Activated CD4-positive, CD25-positive, alpha-beta regulatory T cell treated with anti-CD3 and anti-CD28 coated beads, Interleukin-2, amount 50 U/mL, for 16 hours (primary cell): ENCODE measurements at places on chromosomes 3 and 15.

DNA sequence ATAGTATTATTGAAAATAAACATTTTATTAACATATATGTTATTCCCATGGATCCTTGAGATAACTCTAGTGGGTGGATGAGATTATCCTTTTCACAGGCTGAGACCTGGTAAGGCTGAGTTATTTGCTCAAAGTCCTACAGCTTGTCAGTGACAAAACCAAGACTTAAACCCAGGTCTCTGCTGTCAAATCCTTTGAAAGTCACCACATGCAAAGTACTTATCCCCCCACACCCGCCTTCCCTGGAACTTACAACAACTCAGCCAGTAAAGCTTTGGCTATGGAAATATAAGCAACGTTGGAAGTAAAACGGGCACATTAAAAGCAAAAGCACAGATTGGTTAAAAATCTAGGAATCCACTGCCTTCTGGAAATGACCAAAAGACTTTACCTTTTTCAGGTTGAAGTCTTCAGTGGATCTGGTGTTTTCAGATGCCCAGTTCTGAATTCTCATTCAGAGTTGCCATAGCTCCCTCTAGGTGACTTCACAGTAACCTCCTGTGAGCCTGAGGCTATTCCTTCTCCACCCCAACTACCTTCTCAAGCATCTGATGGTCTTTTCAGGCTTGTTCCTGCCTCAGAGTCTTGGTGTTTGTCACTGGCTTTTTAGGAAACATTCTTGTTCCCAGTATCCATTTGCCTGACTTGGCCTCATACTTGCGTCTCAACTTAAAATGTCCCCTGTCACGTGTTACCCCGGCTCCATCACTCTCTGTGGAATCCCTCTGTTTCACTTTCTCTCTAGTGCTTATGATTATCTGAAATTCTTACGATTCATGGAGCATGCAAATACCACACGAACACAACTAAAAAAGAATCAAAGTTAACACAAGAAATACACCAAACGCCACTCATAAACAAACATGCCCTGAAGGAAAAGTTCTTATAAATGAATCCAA lies 131.2 kb downstream of the MAGI1 start:
- no peak for DNase-seq

GRCh38 chr15:101042320-101042719 lies 123.2 kb downstream of the LRRK1 start:
- DNase-seq, result no peak

- no peak for DNase-seq
These were observed at the start of gene LARP6 for GRCh38 chr15:70853973-70854665. Gene LARP6, minus strand, starts transcription at chr15:70854157. Its CDS starts 69 bp downstream, at chr15:70854088.

- DNase-seq, result no peak
These were observed 101.1 kb downstream of the RYR3 start for GRCh38 chr15:33411596-33412540.

DNA sequence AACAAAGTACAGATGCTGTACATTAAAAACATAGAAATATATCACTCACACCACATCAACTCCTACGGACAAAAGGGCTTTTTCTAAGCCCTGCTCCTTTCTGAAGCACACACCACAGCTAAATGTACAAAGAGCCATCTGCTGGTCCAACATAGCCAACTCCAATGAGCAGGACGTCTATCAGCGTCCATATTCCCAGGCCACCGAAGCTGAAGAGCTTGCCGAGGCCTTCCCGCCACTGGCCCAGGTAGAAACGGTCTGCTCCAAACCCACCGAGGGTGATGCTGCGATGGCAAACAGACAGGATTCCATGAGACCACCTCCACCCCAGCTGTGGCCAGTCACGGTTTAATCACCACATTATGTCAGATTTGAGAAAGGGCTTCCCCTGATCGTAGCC lies 9.8 kb downstream of the TM2D3 start:
- no peak for DNase-seq

- DNase-seq, result no peak
These were observed 353.1 kb upstream of the ALCAM start for GRCh38 chr3:105013657-105014056.

GRCh38 chr15:38084289-38084688 lies 149.8 kb downstream of the TMCO5A start:
- DNase-seq, result no peak

DNA sequence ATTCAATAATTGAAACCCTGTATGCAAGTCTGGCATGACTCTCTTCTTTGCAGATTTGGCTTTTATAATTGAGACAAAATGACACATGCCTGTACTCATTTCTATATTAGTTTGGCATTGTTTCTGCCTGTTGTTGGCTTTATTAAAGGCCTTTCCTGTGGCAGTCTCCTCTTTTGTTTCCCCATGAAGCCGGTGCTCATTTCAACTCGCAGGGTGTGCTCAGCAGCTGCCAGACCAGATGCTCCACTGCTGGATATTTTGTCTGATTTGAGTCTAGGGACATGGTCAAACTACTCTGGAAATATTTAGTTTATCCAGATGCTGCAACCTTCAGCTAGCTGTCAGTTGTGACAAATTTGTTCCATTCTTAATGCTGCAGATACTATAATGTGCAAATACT lies 445.3 kb downstream of the NAALADL2 start:
- no peak for DNase-seq

DNA sequence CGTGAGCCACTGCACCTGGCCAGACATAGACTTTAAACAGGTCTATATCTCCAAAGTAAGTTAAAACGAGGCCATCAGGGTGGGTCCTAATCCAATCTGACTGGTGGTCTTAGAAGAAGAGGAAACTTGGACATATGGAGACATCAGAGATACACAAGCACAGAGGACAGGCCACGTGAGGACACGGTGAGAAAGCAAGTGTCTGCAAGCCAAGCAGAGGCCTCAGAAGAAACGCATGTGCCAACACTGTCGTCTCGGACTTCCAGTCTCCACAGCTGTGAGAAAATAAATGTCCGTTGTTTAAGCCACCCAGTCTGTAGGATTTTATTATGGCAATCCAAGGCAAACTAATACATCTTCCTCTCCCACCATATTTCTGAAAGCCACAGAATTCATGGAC lies 43.9 kb downstream of the MRPL46 start:
- DNase-seq, result no peak

DNA sequence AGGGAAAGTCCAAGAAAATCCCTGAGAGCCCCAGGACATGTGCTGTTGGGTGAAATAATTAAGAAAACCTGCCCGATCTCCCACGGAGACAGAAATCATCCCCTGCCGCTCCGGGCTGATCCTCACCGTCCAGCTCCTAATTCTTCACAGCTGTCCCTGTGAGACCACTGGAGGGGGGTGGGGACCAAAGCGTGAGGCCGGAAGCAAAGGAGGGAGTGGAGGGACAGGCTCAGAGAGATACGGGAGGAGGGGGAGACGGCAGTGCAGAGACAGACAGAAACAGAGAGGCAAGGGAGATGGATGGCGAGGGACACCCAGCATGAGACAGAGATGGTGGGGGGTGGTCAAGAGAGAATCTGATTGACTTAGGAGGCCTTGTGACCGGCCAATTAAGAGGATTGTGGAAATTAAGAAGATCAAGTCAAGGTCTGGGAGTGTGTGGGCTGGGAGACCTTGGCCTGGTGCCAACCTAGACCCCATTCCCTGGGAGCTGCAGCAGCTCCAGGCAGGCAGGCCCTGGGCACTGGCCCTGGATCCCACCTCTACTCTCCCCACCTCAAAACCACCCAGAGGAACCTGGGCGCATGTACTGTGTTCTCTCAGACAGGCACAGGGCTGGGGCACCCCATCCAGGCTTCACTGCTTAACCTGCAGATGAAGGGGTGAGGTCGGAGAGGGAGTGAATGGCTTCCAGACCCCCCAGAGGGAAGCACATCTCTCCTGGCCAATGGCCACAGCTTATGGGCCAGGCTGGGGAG lies 113.2 kb upstream of the ALDH1A3 start:
- no peak for DNase-seq

DNA sequence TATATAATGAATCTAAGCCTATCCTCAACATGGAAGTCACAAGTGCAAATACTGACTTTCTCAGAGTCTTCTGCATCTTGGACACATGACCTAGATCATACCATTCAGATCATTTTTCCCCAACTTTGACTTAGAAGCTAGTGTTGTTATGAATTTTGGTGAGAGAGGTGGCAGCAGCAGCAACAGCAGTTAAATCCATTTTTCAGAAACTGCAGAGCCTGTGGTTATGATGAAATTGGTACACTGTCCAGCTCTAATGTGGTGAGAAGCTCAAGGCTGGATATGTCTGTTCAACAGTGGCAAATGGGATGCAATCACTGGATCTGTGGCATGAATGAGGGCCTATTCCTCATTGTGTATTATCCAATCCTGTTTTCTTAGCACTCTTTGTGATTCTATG lies 290.1 kb upstream of the SATB1 start:
- no peak for DNase-seq

DNA sequence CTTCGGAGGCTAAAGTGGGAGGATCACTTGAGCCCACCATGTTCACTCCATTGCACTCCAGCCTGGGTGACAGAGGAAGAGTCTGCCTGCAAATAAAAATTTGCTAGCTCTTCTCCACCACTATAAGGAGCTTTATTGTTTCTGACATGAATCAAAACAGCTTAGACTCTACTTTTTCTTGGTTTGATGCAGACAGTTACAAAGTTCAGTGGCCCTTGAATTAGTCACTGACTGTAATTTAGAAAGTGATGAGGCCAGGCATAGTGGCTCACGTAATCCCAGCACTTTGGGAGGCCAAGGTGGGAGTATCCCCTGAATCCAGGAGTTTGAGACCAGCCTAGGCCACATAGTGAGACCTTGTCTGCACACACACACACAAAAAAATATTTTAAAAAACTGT lies 172.4 kb upstream of the CGNL1 start:
- DNase-seq, result no peak

- DNase-seq, result no peak
These were observed 22.5 kb downstream of the LRRC28 start for GRCh38 chr15:99273801-99274200.

GRCh38 chr15:73965094-73965757 lies 26.9 kb downstream of the STOML1 start:
- DNase-seq, result no peak

DNA sequence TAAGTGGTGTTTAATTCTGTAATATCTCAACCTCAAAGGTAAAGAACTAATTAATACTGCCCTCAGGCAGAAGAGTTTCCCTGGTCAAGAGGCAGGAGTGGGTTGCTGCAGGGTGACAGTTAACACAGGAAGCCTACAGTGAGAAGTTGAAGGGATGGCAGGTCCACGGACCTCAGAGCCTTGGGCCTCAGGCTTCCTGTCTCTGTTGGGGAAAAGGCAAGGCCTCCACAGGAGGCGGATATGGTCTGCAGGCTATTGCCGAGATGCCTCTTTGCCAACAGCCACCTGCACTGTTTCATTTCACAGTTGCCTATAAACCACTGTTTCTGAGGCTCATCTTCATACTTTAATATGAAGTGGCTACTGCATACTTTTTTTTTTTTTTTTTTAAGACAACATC lies 33.3 kb upstream of the RPN1 start:
- DNase-seq, result no peak

- no peak for DNase-seq
These were observed 208.4 kb upstream of the ZPLD1 start for GRCh38 chr3:102226463-102226862.

DNA sequence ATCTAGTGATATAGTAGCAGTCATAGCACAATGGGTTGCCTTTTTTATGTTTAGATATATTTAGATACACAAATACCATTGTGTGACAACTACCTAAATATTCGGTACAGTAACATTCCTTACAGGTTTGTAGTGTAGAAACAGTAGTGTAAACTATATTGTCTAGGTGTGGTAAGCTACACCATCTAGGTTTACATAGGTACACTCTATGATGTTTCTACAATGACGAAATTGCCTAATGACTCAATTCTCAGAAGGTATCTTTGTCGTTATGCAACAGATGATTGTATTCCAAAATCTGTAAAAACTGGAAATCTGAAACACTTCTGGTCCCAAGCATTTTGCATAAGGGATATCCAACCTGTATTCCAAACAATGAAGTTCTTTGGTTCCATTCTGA lies 24.3 kb downstream of the PLOD2 start:
- no peak for DNase-seq

- DNase-seq, result no peak
These were observed 183.2 kb upstream of the NR2E3 start for GRCh38 chr15:71627188-71627587.

DNA sequence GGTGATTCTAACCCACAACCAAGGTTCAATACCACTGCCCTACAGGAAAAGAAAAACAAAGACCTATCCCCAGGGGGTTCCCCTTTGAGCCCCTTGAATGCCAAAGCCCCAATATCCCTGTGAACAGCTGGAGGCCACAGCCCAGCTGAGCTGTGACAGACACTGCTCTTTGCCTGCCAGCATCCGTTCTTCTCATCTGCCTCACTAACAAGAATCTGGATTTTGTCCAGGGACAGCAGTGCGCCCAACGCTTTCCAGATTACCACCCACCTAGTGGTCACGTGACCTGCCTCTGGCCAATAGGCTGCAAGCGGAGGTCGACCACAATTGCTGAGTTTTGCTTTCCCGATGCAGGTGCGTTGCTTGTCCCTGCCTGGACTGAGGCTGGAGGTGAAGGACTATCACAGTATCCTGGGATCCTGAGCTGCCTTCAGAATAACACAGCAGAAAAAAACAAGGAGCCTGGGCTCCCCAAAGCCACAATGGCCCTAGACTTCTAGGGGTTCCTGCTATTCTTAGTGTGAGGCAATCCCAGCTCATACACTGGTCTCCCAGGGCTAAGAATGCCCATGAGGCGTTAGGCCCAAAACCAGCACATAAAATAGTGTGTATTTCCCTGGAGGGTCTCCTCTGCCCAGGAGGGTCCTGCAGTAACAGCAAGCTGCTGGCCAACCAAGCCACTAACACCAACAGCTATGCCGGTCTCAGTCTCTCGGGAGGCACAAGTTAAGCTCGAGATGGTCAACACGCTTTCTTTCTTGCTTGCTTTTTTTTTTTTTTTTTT lies 13.8 kb downstream of the BDH1 start:
- no peak for DNase-seq

DNA sequence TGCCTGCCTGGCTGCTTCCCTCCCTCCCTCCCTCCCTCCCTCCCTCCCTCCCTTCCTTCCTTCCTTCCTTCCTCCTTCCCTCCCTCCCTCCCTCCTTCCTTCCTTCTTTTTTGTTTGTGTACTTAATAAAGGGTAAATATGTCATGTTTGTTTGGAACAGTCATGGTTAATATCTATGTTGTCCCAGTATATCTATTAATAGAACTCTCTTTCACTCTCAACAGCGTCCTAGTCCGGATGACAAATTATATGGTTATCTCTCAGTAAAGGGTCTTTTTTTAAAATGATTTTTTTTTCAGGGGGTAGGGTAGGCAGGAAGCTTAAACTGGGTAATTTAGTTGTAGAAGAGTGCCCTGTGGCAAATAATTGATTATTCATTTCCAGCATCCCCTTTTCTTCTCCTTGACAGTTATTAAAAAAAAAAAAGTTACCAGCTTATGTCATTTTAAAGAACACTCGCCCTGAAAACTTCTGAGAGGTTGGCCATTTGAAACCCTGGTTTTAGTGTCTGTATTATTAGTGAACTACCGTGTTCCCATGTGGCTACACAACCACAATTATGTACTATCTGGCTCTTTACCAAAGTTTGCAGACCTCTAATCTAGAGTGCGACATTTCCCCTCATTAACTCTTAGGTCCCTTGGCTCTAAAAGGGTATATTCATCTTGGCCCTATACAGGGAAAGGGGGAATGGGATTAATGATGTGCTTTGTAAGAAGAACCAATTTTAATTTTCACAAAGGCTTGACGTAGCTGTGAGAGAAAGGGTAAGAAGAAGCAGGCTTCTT lies 13.7 kb downstream of the TAGLN3 start:
- DNase-seq, result no peak

- DNase-seq, result no peak
These were observed 3.6 kb downstream of the CTNNB1 start for GRCh38 chr3:41202834-41203345.

GRCh38 chr3:139906418-139906817 lies 28.6 kb upstream of the CLSTN2 start:
- no peak for DNase-seq
